ENCODE measurements at places on chromosomes 7 and 10.

- peak; percentile 71 for DNase-seq
Measured at GRCh38 chr10:13099144-13099665, 758 bp upstream of the OPTN start.

- no peak for DNase-seq
Measured at GRCh38 chr10:35074266-35074665, 15.9 kb downstream of the CUL2 start.

DNA sequence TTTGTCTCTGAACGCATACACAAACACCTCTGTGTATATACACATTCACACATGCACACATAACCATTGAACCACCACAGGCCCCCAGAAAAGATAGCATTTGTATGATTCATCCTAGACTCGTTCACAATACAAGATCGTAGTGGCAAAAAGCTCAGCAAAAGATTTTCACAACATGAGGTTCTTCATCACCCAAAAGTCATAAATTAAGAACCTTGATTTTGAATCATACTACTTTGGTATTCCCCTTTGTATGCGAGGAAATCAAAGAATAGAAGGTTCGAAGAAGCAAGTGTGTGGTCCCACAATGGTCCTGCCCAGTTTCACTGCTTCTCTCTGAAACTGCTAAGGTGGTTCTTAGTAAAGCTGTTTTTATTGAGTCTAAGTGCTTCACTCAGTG is 200.7 kb downstream of the CELF2 start:
- DNase-seq, result no peak

GRCh38 chr7:48899932-48900331 is 24.4 kb upstream of the CDC14C start:
- no peak for DNase-seq

DNA sequence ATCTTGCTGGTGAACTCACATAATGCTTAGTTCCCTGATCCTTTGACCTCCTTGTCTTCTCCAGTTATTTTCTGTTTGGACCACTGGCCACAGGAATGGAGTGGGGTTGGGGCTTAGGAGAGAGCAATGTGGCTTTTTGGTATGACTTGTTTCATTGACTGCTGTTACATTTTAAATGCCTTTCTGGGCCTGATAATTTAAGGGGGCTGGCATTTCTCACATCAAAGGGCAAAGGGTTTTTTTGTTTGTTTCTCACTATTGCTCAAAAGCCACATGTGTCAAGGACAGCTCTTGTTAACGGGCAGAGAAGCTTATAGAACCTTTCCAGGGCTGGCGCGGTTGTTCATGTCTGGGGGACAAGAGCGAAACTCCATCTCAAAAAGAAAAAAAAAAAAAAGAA is 161.2 kb upstream of the TNRC18 start:
- no peak for DNase-seq

DNA sequence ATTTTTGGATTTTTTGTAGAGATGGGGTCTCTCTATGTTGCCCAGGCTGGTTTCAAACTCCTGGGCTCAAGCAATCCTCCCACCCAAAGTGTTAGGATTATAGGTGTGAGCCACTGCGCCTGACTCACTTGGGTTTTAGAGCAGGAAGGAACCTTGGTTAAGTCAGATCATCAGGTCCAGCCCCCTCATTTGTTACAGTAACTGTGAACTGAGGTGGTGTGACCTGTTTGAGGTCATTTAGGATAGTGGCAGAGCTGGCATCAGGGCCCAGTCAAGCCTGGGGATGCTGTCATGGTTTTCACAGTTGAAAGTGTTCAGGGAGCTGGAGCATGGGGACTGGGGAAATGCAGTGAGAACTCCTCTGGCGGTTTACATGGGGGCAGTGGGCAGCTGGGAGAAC is 159.6 kb downstream of the TAX1BP1 start:
- DNase-seq, result peak; percentile 19

DNA sequence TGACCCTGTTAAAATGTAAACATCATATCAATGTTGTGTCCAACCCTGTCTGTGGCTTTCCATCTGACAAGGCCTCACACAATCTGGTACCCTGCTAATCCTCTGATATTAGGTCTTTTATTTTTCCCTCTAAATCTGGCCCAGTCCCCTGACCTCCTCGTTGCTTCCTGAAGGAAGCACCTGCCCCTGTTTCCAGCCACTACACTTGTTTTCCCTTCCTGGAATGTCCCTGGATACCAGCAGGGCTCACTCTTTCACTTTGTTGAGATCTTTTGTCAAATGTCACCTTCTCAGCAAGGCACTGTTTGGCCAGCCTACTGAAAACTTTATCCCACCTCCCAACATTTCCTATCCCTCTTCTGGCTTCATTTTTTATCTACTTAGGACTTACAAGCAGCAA is 2.1 kb downstream of the SAMD9L start:
- no peak for DNase-seq

- DNase-seq, result no peak
Measured at GRCh38 chr7:138713191-138713590, 12.0 kb upstream of the SVOPL start.

DNA sequence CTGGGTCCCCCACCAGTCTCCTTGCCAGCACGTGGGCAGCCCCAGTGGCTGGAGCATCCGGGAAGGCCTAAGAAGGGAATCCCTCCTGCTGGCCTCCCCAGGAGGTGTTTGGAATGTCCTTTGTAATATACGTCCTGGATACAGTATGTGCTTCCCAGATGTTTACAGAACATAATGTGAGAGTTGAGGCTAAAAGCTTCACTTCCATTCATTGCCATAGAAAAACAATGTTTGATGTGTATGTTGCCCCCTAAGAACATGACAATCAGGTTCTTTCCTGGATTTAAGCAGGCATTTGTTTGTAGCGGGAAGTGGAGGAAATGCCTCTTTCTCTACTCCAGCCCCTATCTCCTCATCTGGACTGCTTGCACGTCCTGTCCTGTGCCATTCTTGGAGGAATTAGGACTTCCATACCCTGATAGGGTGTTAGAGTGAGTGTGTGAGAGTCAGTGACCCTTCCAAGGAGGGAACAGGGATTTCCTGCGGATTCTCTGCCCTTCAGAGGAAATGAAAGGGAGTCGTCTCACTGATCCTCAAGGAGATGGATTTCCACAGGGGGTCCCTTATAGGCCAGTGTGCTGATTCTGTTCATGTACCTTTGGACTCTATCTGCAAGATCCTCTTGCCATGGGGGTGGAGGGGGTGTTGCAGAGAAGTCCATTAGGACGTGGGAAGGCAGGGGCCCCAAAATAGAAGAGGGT is 1.2 kb downstream of the IGFBP1 start:
- no peak for DNase-seq

DNA sequence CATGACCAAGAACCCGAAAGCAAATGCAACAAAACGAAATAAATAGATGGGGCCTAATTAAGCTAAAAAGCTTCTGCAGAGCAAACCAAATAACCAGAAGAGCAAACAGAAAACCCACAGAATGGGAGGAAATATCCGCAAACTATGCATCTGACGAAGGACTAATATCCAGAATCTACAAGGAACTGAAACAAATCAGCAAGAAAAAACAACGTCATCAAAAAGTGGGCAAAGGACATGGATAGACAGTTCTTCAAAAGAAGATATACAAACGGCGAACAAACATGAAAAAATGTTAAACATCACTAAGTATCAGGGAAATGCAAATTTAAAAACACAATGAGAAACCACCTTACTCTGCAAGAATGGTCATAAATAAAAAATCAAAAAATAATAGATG is 35.3 kb upstream of the CACUL1 start:
- DNase-seq, result no peak

- no peak for DNase-seq
Measured at GRCh38 chr10:7520507-7521485, 110.0 kb upstream of the SFMBT2 start.

DNA sequence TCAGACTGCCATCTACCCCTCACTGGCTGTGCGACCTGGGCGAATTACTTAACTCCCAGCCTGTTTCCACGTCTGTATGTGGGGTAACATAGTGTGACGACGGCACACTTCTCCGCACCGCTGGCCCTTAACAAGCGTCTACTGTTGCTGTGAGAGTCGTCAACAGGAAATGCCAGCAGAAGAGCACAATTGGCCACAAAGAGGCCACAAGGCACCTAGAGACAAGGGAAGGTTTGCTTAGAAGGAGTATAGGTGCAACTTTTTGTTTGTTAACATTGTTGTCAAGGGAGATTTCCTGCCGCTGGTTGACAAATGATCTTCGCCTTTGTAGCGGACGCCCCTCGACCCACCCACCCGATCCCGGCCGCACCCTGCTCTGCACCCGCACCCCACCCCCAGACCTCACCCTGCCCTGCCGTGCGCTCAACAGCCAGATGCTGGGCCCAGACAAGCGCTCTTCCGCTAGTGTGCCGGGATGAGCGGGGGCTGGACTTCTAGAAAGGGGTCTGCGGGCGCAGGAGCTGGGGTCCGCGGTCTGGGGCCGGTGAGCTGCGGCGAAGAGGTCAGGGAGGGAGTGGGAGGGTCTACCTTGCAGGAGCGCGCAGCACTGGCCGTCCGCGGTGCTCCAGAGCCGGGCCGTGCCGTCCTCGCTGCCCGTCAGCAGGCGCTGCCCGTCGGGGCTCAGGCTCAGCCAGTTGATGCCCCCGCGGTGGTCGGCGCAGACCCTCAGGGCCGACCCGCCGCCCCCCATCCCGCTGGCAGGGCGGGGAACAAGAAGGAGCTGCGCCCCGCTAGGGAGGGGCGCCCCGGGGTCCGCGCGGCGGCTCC is 785 bp downstream of the WDR86 start:
- DNase-seq, result peak; percentile 89

DNA sequence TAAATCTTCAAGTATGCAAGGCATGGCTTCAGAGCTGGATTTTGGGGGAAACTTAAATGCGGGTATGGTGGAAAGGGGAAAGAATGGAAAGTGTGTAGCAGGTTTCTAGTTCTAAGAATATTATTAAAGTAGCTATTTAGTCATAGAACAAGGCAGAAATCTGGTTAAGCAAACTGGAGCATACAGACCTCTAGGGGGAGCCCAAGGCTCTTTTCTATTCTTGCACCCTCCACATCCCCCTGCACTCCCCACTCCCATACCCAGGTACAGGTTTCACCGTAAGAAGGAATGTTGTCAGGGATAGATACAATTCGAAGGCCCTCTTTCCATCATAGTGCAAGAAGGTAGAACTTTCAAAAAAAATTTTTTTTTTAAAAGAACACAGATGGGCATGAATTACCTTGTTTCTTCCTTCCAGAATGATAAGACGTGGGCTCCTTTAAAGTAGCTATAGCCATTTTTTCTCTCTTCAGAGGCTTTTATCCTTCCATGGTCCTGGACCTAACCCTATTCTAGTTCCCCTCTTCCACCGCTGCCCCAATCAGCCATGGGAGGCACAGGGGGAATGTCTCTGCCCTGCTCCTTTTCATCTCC is 41.5 kb upstream of the SMIM30 start:
- DNase-seq, result no peak

GRCh38 chr7:135886345-135887132 is 90.6 kb downstream of the MTPN start:
- DNase-seq, result no peak

- no peak for DNase-seq
Measured at GRCh38 chr10:27822301-27822700, 76.7 kb upstream of the MKX start.

GRCh38 chr10:60105295-60105695 is 198.9 kb upstream of the CCDC6 start:
- no peak for DNase-seq

DNA sequence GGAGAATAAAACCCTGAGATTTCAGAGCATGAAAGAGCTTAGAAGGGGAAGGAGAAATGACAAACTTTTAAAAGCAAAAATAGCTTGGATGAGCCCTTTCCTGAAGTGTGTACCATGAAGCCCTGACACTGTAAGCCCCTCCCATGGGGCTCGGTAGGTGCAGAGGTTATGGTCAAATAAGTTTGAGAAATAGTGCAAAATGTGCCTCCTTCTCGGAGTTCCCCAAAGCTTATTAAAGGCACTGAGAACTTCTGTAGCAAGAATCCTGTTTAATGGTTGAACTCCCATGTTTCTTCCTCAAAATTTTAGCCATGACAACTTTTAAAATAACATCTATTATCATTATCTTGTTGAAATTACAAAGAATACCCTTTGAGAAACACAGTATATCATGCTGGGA is 10.5 kb upstream of the HYCC1 start:
- DNase-seq, result no peak

GRCh38 chr7:112630565-112630964 is 149.8 kb downstream of the LSMEM1 start:
- no peak for DNase-seq

GRCh38 chr10:42929993-42930392 is 146.9 kb upstream of the RET start:
- DNase-seq, result no peak

GRCh38 chr10:29598851-29599311 is 35.9 kb downstream of the SVIL start:
- DNase-seq, result no peak

DNA sequence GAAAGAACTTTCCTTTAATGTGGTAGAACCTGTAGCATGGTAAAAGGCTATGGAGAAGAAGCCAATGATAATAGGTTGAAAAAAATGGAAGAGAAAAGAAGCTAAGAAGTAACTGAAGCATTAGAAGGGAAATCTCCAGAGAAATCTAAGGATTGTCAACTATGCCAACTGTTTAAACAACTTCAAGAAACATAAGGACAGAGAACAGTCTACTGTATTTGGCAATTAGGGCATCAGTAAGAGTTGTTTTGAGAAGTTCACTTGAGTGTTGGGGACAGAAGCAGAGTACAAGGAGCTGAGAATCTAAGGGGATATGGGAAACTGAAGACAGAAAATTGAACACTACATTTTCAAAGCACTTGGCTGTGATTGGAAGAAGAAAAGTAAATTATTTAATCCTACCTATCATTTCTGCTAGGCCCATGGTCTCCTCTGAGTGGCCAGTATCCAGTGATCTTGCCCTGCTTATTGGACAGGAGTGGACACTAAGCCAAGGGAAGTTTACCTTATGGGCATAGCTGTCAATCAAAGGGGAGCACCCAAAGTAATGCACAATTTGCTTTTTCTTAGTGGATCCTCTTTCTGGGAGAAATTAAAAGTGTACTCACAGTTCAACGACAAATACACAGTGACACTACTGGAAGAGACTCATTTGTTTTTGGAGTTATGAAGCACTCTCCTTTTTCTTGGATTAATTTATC is 56.4 kb upstream of the CCDC71L start:
- no peak for DNase-seq

GRCh38 chr10:33055625-33056024 is 97.6 kb upstream of the ITGB1 start:
- no peak for DNase-seq

- no peak for DNase-seq
Measured at GRCh38 chr10:105146436-105146835, 505.3 kb downstream of the SORCS3 start.

- no peak for DNase-seq
Measured at GRCh38 chr7:47327698-47328391, 254.1 kb downstream of the TNS3 start.

- DNase-seq, result no peak
Measured at GRCh38 chr7:72059925-72060324, 352.2 kb downstream of the CALN1 start.

GRCh38 chr10:71394926-71395562 is 1.7 kb upstream of the CDH23 start:
- DNase-seq, result no peak

DNA sequence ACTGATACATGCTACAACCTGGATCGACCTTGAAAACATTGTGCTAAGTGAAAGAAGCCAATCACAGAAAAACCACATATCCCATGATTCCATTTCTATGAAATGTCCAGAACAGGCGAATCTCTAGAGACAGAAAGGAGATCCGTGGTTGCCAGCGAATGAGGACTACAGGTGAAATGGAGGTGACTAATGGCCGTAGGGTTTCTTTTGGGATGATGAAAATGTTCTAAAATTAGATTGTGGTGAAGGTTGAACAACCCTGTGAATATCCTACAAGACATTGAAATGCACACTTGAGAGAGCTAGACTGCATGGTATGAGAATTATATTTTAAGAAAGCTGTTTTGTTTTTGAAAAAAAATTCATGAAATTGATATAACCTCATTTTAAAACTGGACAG is 188.5 kb upstream of the PLXNA4 start:
- no peak for DNase-seq

All from CD4-positive, alpha-beta T cell treated with Interleukin-12 subunit alpha and Interleukin-12 subunit beta, for 1 hour (primary cell).